CD8-positive, alpha-beta memory T cell (primary cell): ENCODE measurements at places on chromosomes 4 and X.

DNA sequence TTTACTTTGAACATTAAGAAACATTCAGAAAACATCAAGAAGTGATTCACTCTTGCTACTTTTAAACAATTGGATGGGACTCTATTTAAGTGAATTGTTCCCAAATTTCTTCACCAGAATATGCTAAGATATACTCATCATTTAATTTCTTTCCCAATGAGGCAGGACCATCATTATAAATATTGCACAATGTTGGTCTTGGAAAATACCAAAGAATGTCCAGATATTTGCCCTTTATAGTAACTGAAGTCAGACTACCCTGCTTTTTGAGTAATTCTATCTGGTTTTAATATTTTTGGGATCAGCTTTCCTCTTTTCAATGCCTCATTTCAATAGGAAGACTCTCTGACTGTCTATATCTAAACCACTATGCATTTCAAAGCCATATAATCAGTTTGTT is 129.4 kb upstream of the TENM3 start:
- no peak for DNase-seq

GRCh38 chrX:24851289-24851688 is 157.6 kb downstream of the POLA1 start:
- no peak for DNase-seq

- DNase-seq, result no peak
Observed at GRCh38 chr4:174429701-174430410, 92.4 kb downstream of the HPGD start.

DNA sequence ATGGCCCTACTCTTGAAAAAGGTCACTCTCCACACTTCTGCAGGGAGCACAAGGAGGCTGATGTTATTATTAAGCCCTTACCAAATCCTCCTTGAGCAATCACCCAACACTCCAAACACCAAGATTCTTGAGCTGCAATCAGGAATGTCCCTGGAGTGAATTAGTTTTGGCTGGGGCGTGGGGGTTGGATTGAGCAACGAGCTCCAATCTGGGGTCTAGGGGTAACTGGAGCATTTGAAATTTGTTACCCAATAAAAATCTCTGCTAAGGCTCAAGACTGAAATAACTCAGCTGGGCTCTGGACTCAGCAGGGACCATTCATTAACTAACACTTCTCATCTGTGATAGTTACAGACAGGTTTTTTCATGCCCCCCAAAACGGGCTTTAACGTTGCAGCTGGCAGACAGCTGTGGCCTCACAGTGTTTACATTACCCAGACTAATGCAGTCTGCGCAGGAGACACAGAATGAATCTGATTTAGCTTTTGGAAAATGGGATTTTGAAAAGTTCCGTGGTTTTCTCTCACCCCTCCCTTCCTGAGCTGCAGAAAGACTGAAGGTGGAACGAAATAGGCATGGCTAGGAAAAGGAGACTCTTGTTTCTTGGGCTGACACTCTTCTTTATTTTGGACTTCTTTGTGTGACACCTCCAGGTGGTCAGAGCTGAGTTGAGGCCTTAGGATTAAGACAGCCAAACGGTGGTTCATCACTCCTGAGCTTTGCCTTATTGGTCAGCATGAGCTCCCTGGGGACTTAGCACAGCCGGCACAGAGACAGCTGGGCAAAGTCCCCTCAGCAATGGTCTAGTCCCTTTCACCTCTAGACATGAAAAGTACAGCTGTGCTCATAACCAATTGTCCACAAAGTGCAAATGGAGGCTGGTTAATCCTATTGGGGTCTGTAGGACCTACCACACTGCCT is 26.6 kb downstream of the PLAC1 start:
- DNase-seq, result no peak

- DNase-seq, result no peak
Observed at GRCh38 chr4:15738877-15739276, 36.0 kb downstream of the BST1 start.

GRCh38 chr4:46051392-46051791 is 72.5 kb downstream of the GABRG1 start:
- DNase-seq, result no peak

DNA sequence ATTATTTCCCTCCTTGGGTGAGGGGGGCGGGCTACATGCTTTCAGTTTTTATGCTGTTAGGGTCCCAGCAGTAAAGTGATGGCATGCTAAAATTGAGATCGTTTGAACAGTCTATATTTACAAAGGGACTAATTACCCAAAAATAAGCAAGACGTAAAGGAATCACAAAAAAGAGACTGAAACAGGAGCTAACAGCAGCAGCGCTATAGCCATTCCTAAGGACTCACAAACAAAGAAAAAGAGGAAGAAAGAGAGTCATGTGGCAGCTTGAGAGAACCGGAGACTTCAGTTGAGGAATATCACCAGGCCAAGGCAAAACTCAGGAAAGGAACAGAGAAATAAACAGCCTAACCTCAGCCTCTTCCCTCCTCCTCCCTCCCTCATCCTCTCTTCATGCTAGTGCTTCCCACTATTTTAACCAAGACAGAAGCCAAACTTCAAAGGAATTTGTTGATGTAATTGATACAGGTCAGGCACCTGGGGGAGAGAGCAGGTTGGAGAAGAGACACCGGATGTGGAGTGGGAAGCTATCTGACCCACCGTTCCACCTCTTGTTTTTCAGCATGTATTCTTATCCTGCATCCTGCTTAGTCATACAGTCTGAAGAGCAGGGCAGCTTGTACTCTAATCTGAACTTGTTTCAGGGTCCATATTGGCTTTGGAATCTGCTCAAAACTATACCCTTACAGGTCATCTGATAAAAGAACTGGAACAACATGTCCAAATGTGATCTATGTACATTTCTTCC is 383.7 kb downstream of the NAF1 start:
- DNase-seq, result no peak

DNA sequence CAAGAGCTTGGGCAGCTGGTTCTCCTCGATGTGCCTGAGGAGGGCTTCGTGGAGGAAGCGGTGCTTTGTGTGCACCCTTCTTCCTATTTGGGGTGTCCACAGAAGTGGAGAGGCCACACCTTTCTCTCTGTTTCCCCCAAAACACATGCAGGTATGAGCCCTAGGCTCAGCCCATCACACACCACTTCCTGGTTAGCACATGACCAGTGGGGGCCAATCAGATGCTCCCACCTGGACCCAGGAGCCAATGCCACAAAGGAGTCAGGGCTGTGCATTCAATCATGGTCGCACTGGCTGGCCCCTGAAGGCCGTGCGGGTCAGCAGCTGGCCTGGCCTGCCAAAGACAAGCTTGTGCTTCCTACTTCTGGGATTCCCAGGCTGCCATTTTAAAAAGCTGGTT is 51.4 kb downstream of the PPP2R2C start:
- DNase-seq, result no peak

- no peak for DNase-seq
Observed at GRCh38 chrX:85544609-85545008, 165.1 kb upstream of the POF1B start.

GRCh38 chr4:78763251-78763650 is 12.9 kb upstream of the BMP2K start:
- no peak for DNase-seq

DNA sequence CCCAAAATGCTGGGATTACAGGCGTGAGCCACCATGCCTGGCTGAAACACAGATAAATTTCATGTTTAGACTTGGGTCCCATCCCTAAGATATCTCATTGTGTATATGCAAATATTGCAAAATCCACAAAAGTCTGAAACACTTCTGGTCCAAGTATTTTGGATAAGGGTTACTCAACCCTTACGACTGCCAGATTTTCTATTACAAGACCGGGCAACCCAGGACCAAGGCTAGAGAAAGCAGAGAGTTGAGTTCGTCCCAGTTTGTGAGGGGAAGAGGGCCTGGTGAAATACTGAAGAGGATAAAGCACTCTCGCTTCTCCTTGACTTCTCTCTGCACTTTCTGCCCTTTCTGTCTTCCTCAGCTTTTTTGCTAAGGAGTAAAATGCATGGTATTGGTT is 34.5 kb downstream of the ZFX start:
- DNase-seq, result no peak

- no peak for DNase-seq
Observed at GRCh38 chrX:22136711-22137110, 104.6 kb downstream of the PHEX start.

GRCh38 chr4:171031338-171031737 is 781.9 kb upstream of the GALNTL6 start:
- DNase-seq, result no peak

DNA sequence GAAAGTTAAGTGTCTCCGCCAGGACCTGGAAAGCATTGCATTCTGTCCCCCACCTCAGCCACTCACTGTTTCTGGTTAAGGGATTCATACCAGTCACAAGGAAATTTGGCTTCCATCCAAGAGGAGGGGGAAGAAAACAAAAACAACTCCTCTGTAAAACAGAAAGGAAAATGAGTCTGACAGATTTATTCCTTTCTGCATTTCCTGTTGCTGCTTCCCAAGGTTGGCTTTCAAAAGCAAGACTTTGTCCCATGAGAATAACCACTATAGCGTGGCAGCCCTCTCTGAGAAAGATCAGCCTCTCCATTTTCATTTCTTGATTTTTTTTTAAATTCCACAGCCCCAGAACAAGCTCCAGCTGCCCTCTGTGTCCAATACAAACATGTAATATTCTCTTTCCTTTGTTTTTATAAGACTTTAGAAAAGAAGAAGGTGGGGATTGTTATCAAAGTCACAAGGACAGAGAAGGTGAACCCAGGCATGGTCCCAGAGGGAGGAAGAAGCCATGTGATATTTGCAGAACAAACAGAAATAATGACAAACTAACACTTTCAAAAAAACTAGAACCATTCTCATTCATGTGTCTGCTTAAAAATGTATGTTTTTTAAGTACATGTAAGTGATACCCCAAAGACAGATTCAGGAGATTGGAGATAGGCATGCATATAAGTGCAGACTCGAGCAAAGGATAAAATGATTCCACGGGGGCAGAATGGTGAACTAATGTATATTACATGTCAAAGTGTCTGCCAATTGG is 90.7 kb upstream of the DCLK2 start:
- no peak for DNase-seq

- no peak for DNase-seq
Observed at GRCh38 chr4:140851032-140851636, 94.9 kb upstream of the TBC1D9 start.

DNA sequence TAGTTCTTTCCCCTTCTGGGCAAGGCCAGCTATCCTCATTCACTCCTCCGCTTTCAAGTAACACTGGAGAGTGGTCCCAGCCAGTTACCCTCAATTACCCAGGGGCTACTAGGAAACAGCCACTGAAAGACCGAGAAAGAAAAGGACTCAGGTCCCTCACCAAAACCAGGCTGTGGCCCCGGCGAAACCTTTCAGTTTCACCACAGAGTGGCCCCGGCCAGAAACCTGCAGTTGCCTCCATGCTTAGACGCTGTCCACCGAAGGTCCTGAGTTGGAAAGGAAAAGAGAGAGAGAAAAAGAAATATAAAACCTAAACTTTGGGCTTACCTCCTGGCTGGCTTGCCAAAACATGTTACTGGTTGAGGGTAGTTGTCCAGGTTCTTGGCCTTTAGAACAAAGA is 5.0 kb upstream of the AREG start:
- no peak for DNase-seq

DNA sequence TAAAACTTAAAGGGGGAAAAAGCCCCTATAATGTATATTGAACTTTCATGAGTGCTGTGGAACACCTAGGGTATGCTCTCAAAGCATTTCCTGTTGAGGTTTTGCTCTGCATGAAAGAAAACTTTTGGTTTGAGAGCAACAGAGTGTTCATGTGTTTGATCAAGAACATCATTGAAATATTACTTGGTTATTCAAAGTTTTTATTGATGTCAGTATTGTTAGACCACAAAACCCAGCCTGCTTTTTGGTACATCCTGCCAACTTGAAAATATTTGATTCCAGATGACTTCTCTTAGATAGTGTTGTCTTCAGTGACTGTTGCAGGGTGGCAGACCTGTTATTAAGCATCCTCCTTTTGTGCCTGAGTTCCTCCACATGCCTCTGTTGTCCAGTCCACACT is 68.0 kb downstream of the N4BP2 start:
- peak; percentile 84 for DNase-seq

DNA sequence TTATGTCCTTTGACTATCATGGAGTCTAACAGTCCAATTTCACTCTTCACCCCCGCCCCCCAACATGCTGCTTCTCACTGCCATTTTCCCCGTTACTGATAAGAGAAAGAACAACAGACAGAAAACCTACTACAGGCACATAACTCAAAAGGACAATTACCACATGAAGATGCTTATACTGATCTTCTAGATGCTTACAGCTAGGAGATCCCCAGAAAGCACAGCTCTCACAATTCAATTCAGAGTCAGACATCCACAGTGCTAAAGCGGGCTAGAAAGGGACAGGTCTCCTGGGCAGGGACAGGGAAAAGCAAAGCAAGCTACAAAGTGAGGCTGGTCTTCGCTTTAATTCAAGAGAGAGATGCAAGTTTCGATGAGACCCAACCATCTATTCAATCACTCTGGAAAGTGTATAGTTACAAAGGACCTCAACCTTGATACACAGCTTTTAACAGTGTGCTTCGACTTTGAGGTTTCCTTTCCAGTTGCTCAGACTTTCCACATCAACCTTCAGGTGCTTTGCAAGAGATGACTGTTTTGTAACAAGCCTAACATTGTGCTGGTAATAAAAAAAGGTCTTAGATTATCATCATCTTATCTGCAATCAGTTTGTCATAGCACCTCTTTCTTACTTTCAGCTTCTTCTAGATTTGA is 60.9 kb downstream of the LEF1 start:
- peak; percentile 77 for DNase-seq

- DNase-seq, result no peak
Observed at GRCh38 chrX:108097380-108097779, 5.8 kb downstream of the ATG4A start.

DNA sequence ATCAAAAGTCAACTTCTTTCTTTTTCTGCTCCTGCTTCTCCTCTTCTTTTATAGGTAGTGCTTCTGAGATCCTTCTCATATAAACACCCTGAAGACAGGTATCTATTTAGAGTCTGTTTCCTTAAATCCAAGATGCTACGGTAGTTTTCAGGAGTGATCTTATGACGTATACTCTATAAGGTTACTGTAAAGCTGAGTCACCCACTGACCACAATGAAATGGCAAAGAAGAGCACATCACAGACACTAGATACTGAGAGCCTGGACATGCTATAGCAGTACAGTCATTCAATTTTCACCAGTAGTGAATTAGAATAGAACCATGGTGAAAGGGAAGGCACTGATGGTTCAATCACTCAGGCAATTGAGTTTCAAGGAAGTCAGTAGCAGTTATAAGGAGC is 412.5 kb downstream of the ADAM29 start:
- no peak for DNase-seq

DNA sequence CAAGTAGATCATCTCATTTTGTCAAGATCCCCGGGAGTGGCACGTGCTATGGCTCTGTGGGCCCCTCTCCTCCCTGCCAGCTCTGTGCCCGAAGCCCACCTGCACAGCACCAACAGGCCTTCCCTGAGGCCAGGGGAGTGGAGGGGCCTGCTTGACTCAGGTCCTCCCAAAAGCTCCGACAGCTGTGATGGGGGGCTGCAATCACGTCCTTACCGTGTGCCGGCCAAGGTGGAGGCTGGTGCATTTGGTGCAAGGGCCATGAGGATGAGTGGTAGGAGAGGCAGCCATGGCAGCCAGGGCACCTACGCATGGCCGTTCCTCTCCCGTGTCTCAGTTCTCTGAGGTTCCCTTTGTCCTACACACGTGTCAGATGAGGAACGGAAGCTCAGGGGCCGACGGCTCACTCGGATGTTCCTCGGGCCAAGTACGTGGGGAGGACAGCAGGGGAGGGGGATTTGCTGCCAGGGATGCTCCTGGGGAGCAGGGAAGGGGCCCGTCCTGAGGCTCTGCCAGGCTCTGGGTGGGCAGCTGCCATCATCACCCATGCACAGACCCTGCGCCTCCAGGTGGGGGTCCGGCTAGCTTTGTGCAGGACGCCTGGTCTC is 95.8 kb downstream of the HMX1 start:
- DNase-seq, result no peak

GRCh38 chr4:113675731-113676697 is 85.5 kb downstream of the CAMK2D start:
- DNase-seq, result no peak
